Right atrium auricular region (tissue), 2 donors: ENCODE measurements at places on chromosomes 11 and 22. TPM values are rescaled to one million over a fixed set of nuclear protein-coding genes. Genes with fewer than 3 reads are reported as not detected.

PHF21B gene
- 2.2 TPM for total RNA-seq

- no peaks in the 10 kb centered on the region for H3K27me3 ChIP-seq
- DNase-seq = no peak
- H3K4me1 ChIP-seq = no peaks in the 10 kb centered on the region
- H3K27ac ChIP-seq = no peak overlapping the region
These were observed 14.9 kb downstream of the KBTBD3 start for GRCh38 chr11:106061954-106062949.

RASD2 gene
- total RNA-seq = 3.1 TPM

- H3K27me3 ChIP-seq = no peaks in the 10 kb centered on the region
- H3K4me1 ChIP-seq = no peaks in the 10 kb centered on the region
- peak overlapping the region; percentile 100 for H3K27ac ChIP-seq
- H3K36me3 ChIP-seq = peaks cover 54% of the 10 kb centered on the region
These were observed 1.7 kb downstream of the MALAT1 start for GRCh38 chr11:65500387-65501185.

GRCh38 chr11:132244846-132245245 is 874.4 kb downstream of the NTM start:
- H3K27ac ChIP-seq = no peak overlapping the region
- no peaks in the 10 kb centered on the region for H3K27me3 ChIP-seq
- DNase-seq = no peak
- H3K4me3 ChIP-seq = no peak overlapping the region

DNA sequence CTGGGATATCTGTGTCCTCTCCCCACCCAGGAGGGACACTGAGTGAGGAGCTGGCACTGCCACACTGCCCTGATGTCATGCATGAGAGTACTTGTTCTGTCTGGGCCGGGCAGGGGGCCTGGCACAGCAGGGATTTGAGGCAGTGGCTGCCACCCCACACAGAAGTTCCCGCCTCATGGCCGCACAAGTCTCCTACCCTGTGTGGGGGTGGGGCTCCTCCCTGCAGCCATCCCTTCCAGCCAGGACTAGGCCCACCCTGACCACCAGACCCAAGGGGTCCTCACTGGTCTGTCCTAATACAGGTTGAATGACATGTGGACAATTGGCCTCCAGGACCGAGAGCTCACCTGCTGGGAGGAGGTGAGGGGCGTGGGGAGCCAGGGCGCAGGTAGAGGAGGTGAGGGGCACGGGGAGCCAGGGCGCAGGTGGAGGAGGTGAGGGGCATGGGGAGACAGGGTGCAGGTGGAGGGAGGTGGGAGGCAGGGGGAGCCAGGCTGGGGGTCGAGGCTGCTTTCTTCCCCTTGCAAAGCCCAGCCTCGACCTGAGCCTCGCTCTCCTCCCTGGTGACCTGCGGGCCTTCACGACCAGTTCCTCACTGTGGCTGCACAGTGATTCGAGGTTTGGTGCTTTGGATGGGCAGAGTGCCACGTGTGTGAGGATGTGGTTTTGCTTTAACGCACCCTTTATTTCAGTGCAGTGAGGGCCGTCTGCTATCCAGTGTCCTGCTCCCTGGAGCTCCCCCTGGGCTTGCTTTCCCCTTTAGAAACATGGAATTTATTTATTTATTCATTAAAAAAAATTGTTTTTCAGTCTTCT is 7.4 kb downstream of the LZTR1 start:
- H3K36me3 ChIP-seq = peaks cover 36% of the 10 kb centered on the region
- no peak overlapping the region for H3K4me3 ChIP-seq
- no peaks in the 10 kb centered on the region for H3K4me1 ChIP-seq
- no peaks in the 10 kb centered on the region for H3K27me3 ChIP-seq

DNA sequence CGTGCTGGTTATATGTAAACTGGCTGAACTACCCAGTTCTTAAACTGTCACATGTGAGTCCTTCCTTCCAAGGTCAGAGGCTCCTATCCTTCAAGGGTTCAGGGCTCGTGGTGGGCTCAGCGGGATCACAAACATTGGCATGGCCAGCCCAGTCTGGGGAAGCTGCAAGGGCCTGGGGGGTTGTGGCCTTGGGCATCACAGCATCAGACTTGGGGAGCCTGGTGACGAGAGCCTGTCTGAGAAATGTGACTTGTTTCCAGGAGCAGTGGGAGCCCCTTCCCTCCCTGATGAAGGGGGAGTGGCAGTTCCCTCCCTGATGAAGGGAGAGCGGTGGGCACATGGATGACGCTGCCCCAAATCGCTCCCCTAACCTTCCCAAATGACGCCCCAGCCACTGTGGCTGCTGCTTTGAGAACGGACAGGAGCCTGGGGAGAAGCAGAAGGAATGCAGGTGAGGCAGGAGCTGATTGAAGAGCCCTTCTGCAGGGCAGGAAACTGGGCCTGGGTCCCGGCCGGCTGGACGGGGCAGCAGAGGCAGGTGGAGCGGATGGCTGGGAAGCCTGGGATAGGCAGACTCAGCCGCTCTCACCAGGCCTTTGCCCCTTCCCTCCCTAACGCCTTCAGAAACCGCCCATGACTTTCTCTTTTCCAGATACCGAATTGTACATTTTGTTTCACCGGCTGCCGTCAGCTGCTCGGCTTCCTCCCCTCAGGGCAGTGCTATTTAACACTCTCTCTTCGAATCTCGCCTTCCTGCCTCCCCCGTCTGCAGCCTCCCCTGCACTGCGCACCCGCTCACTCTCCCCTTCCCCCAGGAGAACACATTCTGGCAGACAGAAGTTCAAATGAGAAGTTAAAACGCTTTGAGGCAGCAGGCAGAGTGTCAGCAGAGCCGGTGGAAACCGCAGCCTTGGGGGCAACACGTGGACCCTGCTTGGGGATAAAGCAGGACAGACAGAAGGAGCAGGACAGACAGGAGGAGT is 1486.7 kb downstream of the BRD1 start:
- H3K27me3 ChIP-seq = no peaks in the 10 kb centered on the region
- H3K4me1 ChIP-seq = no peaks in the 10 kb centered on the region
- H3K4me3 ChIP-seq = no peak overlapping the region
- DNase-seq = no peak
- no peaks in the 10 kb centered on the region for H3K36me3 ChIP-seq

- no peak for DNase-seq
- H3K27ac ChIP-seq = no peak overlapping the region
- no peak overlapping the region for H3K4me3 ChIP-seq
These were observed 83.9 kb upstream of the SNX19 start for GRCh38 chr11:130999992-131000770.

GRCh38 chr11:134126217-134126822 is 57.4 kb downstream of the JAM3 start:
- H3K4me1 ChIP-seq = no peaks in the 10 kb centered on the region
- H3K27me3 ChIP-seq = no peaks in the 10 kb centered on the region
- H3K27ac ChIP-seq = peak overlapping the region; percentile 81

GRCh38 chr22:30562366-30562765 is 12.1 kb downstream of the GAL3ST1 start:
- H3K27ac ChIP-seq = no peak overlapping the region
- no peak for DNase-seq
- H3K27me3 ChIP-seq = no peaks in the 10 kb centered on the region
- H3K4me1 ChIP-seq = no peaks in the 10 kb centered on the region
- H3K36me3 ChIP-seq = no peaks in the 10 kb centered on the region
- H3K4me3 ChIP-seq = no peak overlapping the region

DNA sequence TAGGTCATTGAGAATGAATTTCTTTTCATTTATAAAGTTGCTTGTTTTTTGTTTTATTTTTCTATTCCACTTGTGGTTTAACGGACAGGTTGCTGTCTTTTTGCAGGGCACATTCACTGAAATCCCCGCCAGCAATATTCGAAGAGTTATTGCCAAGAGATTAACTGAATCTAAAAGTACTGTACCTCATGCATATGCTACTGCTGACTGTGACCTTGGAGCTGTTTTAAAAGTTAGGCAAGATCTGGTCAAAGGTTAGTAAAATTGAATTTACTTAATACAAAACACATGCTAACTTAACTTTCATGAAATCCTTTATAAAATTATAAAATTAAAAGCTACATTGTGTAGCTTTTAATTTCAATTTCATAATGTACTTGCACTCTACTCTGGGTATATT is 53.6 kb downstream of the PDHX start:
- H3K27ac ChIP-seq = no peak overlapping the region
- no peaks in the 10 kb centered on the region for H3K4me1 ChIP-seq

GRCh38 chr22:28139516-28139915 is 220.5 kb upstream of the PITPNB start:
- no peak for DNase-seq
- no peaks in the 10 kb centered on the region for H3K36me3 ChIP-seq
- H3K27me3 ChIP-seq = no peaks in the 10 kb centered on the region

DNA sequence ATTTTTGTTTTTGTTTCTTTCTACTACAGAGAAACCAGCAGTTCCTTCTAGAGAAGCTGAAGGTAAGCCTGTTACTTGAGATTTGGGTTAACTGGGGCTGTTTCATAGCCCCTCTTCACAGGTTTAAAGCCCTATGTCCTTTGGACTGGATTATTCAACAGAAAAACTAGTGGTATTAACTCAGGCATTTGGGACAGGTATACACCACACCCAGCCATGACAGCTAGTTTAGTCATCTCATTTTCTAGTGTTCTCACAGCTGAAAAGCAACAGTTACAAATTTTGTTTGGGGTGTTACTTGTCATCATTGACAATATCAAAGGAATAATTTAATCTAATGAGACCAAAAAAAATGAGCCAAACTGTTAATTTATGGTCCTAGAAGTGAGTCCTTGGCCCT is 14.0 kb downstream of the LAYN start:
- H3K4me3 ChIP-seq = no peak overlapping the region
- H3K27ac ChIP-seq = no peak overlapping the region
- H3K4me1 ChIP-seq = no peaks in the 10 kb centered on the region
- no peak for DNase-seq
- H3K36me3 ChIP-seq = no peaks in the 10 kb centered on the region

- peak overlapping the region; percentile 97 for H3K27ac ChIP-seq
- peak; percentile 81 for DNase-seq
- H3K36me3 ChIP-seq = peaks cover 25% of the 10 kb centered on the region
- no peaks in the 10 kb centered on the region for H3K4me1 ChIP-seq
- H3K27me3 ChIP-seq = no peaks in the 10 kb centered on the region
These were observed 39.8 kb downstream of the IL18BP start for GRCh38 chr11:72038491-72038890.

HOATZ gene
- not detected for total RNA-seq

OR52N1 gene
- not detected for total RNA-seq

RIBC2 gene
- not detected for total RNA-seq

GRCh38 chr11:2814751-2815150 is 70.8 kb downstream of the CDKN1C start:
- DNase-seq = no peak
- H3K4me3 ChIP-seq = no peak overlapping the region
- H3K4me1 ChIP-seq = no peaks in the 10 kb centered on the region
- H3K27me3 ChIP-seq = no peaks in the 10 kb centered on the region

OR4C15 gene
- total RNA-seq = not detected

OR52I1 gene
- total RNA-seq = not detected

HPX gene
- total RNA-seq = not detected

DNA sequence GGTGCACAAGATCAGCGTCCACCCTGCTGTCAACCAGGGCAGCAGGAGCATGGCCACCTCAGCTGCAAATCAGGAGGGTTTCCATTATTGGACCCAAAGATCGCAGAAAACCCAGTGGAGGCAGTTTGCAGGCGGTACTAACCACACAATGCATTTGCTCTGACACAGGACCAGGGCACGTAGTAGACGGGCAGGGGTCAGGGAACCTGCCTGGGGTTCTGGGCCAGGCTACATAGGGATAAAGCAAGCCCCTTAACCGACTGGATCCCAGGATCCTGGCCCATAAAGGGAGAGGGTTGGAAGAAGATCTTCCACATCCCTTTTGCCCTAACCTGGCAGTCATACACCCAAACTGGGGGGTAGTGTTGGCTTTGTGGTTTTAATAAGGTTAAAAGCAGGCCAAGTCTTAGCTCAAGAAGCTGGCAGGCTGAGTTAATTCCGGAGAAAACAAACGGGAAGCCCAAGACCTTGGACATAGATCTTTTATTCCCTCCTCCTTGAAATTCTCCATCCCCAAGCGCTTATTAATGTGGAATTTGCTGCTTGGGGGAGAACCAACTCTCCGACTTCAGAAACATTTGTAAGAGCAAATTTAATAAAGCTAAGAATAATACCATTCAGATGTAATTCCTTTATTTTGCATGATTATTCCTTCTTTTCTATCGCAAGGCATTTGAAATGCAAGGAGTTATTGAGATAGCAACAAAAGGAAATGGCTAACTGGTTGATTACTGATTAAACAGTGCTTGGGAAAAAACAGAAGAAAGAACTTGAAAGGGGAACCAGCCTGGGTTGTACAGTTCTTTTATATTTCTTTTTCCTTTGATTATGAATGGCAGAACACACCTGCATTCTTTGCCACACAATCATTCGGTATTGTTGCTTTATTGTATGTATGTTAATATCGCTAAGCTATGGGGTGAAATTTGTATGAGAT is 6.3 kb upstream of the ARHGAP8 start:
- no peak overlapping the region for H3K4me3 ChIP-seq
- no peaks in the 10 kb centered on the region for H3K27me3 ChIP-seq
- no peaks in the 10 kb centered on the region for H3K36me3 ChIP-seq
- H3K4me1 ChIP-seq = no peaks in the 10 kb centered on the region

DNA sequence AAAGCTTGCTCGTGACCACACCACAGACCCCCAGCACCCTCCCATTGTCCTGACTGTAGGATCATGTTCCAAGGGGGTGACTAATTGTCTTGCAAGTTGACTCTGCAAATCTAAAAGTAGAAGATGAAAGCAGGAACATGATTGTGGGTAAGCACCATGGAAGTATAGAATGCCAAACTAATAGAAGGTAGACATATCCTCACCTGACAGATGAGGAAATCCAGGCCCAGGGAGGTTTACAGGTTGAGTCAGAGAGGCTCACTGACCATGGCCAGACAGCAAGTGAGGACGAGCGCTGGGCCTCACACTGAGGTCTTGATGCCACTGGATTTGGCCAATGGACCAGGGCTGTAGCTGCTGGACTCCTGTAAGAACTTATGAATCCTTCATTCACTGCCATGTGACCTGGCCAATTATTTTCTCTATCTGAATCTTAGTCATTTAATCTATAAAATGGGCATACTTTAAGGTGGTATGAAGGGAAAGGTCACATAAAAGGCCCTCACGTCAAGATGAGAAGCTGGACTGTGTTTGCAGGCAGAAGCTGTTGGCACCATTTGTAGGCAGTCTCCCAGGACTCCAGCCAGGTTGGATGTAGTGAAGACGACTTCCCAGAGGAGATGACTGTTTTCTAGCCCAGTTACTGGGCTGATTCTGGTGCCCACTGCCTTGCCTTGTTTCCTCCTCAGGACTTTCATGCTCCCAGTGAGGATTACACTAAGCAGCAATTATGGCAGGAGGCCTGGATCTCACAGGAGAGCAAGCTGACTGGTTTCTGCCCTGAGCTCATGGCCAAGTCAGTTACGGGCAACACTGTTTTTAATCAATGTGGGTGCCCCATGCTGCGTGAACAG is 54.6 kb downstream of the GAB4 start:
- no peak overlapping the region for H3K27ac ChIP-seq
- H3K4me1 ChIP-seq = no peaks in the 10 kb centered on the region
- no peak overlapping the region for H3K4me3 ChIP-seq
- H3K27me3 ChIP-seq = no peaks in the 10 kb centered on the region
